ENCODE measurements at places on chromosomes 1 and 21.

DNA sequence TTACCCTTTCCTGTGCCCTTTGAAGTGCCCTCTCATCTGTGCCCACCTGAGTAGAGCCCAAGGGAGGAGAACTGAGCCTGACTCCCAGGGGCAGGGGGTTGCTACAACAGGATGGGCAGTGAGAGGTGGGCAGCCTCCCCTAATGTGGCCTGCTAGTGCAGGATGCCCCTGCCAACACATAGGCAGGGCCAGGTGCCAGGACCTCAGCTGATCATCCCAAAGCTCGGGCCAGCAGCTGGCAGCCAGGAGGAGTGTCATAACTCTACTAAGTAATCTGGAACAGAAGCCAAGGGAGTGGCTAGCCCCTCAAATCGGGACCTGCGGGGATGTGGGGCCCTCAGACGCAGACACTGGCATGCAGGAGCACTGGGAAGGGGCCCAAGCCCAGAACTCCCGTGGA is 208.8 kb upstream of the RAB4A start:
- no peak for DNase-seq

DNA sequence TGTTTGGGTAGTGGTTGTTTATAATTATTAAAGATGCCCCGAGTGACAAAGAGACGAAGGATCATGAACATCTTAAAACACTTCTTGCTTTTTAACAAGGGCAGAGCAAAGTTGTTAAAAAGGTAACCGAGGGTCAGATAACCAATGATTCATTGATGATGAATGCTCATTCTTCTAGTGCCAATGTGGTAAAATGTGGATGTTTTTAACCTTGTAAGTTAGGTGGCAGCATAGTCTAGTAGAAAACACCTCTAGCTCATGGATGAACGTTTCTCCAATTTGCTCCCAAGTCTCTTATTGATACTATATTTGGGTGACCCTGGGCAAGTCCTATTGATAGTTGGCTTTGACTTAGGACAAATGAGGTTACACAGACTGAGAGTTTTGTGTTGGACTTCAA is 167.9 kb downstream of the KIF26B start:
- peak; percentile 21 for DNase-seq

DNA sequence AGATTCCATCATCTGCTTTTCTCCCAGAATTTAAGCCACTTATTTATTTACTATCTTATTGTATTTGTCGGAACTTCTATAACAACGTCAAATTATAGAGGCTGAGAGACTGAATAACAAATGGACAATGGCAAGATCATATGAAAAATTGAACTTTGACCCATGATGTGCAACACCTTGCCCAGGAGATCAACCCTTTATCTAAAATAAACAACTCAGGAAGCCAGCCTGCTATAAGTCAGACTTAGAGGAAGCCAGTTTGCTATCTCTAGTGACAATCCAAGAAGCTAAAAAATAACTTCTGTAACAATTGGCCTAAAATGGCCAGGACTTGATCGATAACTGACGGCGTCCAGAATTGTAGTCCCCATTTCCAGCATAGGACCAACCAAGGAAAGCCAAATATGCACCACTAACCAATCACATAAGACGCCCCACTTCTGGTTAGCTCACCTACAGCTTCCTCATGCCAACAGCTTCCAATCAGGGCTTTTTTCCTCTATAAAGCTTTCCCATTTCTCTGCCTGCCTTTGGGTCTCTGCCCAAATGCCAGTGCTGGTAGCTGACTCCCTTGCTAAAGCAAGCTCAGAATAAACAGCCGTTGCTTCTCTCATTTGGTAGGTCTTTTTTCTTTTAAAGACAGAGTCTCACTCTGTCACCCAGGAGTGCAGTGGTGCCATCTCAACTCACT is 28.5 kb downstream of the ANP32E start:
- DNase-seq: no peak

- DNase-seq: no peak
These were observed 574 bp downstream of the ITPKB start for GRCh38 chr1:226738421-226738994.

Measured in HFFc6 (cell line).